Osteocyte (in vitro differentiated cells): ENCODE measurements at places on chromosomes 13 and 19. TPM values are rescaled to one million over a fixed set of nuclear protein-coding genes. Genes with fewer than 3 reads are reported as not detected.

GRCh38 chr13:29993716-29994488 is 143.5 kb upstream of the UBL3 start:
- no peak for DNase-seq

DNA sequence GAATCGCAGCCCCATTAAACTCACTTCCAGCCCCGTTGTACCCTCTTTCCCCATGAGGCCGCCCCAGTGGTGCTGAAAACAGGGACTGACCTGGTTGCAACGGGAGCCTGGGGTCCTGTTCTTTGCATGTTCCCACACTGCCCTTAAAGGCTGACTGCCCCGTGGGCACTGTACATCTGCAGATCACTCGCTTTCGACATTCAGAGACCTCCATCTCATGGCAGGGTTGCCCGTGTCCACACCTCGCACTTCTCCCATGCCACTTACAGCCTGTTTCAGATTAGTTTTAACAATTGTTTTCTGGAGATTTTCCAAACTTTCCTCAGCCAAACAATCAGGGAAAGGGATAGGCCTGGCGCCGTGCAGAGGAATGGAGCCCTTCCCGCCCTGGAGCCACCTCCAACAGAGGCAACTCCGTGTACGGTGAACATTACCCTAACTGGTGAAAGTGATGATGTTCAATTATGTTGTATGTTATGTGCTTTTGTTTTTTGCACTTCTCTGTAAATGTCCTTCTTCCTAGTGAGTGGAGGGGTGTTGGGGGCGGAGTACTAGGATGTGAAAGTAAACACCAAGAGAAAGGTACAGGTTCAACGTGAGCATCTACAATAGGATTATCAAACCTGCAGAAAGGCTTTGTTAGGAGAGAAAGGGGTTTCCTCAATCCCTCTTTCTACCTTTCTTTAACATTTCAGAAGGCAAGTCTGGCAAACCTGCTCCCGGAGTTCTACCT is 262.8 kb downstream of the FOXO1 start:
- DNase-seq = no peak

DNA sequence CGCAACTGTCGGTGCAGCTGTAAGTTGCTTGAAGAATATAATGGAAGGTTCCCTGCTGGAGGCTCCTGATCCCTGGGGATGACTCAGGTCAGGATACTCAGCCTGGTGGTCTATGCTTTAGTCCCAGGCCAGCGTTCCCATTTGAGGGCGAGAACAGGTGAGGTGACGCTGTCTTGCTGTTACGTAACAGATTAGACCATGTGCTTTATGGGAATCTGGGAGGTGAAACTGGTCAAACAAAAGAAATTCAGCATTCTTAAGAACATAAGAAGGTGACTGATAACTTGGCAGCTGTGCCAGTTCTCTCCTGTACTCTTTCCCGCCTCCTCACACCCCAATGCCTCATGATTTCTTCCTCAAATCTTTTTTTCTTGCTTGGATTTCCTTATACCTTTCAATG is at the start of gene CXCL17:
CXCL17 (minus strand) TSS at position 114 of the 400 bp plus-strand sequence. CDS start 114 bp downstream, outside the sequence.
- no peak for DNase-seq

GRCh38 chr13:111389621-111390521 is 69.4 kb downstream of the TEX29 start:
- DNase-seq = peak; percentile 81

- DNase-seq = no peak
These were observed 537.2 kb downstream of the LIG4 start for GRCh38 chr13:107678075-107678689.

DNA sequence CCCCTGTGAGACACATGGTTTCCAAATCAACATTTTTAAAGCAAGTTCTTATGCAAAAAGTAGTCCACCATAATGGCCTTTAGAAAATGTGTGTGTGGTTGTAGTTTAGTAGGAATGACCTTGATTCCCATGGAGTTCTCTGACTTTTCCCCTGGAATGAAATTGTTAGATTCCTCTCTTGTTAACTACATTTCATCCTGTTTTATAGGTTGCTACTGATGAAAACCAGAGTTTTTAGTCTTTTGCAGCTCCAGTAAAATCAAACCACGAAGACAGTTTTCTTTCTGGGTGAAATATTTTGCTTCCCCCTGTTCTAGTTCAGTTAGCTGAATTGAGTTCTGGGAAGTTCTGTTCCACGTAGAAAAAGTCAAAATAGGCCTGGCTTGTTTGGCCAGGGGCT is 107.7 kb downstream of the RAB20 start:
- no peak for DNase-seq

- no peak for DNase-seq
These were observed 4.7 kb downstream of the AKAP8 start for GRCh38 chr19:15374796-15375440.

GRCh38 chr19:46728693-46729339 is 11.9 kb upstream of the PRKD2 start:
- DNase-seq = no peak

- peak; percentile 94 for DNase-seq
These were observed 292.1 kb downstream of the SPRY2 start for GRCh38 chr13:80048802-80049201.

DNA sequence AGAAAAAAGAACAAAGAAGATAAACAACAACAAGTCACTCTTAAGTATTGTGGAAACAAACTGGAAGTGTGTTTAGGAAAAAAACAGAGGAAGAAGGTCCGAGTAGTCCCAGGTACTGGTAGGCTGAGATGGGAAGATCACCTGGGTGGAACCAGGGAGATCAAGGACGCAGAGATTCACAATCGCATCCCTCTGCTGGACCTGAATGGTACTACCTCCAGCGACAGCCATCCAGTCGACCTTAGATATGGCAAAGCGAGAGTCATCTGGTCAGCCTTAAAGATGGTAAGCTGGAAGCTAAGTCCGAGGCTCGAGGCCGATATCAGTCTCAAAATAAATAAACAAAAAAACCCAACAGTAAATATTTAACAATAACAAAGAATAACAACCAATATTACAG is 44.9 kb upstream of the ZNF91 start:
- no peak for DNase-seq

The GNG7 gene
- total RNA-seq = 5.1 TPM in 2 replicates

The TICAM1 gene
- total RNA-seq = 6.2 and 6.6 TPM in 2 replicates

The PRKCG gene
- total RNA-seq = 0.21 and 0.30 TPM in 2 replicates

The TLE6 gene
- 0.65 and 1.5 TPM in 2 replicates for total RNA-seq
